ENCODE measurements at places on chromosomes 11 and 22. TPM values are rescaled to one million over a fixed set of nuclear protein-coding genes. Genes with fewer than 3 reads are reported as not detected.
A peak's percentile ranks its signal among the peaks of the same experiment; 100 is the strongest.

B3GAT3 gene
- 57.5 TPM for total RNA-seq

GRCh38 chr22:43624144-43624998 is 187.7 kb downstream of the EFCAB6 start:
- DNase-seq, result no peak
- no peak overlapping the region for H3K4me3 ChIP-seq
- H3K4me1 ChIP-seq, result no peaks in the 10 kb centered on the region
- no peaks in the 10 kb centered on the region for H3K27me3 ChIP-seq

- DNase-seq, result no peak
- peaks cover 4% of the 10 kb centered on the region for H3K27me3 ChIP-seq
- H3K4me1 ChIP-seq, result no peaks in the 10 kb centered on the region
Measured at GRCh38 chr11:19315511-19315910, 74.8 kb upstream of the E2F8 start.

GRCh38 chr11:132910011-132910760 is 622.1 kb downstream of the OPCML start:
- no peak for DNase-seq
- no peak overlapping the region for H3K27ac ChIP-seq
- H3K4me3 ChIP-seq, result no peak overlapping the region
- H3K4me1 ChIP-seq, result no peaks in the 10 kb centered on the region
- H3K27me3 ChIP-seq, result peaks cover 2% of the 10 kb centered on the region

- H3K4me3 ChIP-seq, result no peak overlapping the region
- H3K36me3 ChIP-seq, result no peaks in the 10 kb centered on the region
- no peak overlapping the region for H3K27ac ChIP-seq
- H3K27me3 ChIP-seq, result peaks cover 39% of the 10 kb centered on the region
- H3K4me1 ChIP-seq, result peaks cover 9% of the 10 kb centered on the region
Measured at GRCh38 chr22:48907591-48907990, 920.1 kb downstream of the BRD1 start.

GRCh38 chr11:41660585-41660984 is 201.1 kb upstream of the LRRC4C start:
- no peak overlapping the region for H3K4me3 ChIP-seq
- H3K27ac ChIP-seq, result no peak overlapping the region
- DNase-seq, result no peak
- H3K27me3 ChIP-seq, result no peaks in the 10 kb centered on the region

DNA sequence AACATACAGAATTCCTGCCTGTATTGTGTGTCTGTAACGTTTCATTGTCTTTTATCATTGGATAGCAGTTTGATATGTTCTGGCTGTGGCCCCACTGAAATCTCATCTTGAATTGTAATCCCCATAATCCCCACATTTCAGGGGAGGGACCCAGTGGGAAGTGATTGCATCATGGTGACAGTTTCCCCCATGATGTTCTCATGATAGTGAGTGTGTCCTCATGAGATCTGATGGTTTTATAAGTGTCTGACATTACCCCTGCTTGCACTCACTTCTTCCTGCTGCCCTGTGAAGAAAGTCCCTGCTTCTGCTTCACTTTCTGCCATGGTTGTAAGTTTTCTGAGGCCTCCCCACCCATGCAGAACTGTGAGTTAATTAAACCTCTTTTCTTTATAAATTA is 19.6 kb upstream of the MTMR2 start:
- H3K27ac ChIP-seq, result no peak overlapping the region
- H3K4me3 ChIP-seq, result no peak overlapping the region
- no peak for DNase-seq

GRCh38 chr22:39349506-39349966 is 255 bp upstream of the SYNGR1 start:
- H3K36me3 ChIP-seq, result no peaks in the 10 kb centered on the region
- DNase-seq, result peak; percentile 36
- H3K27ac ChIP-seq, result no peak overlapping the region
- peaks cover 10% of the 10 kb centered on the region for H3K27me3 ChIP-seq
- H3K4me3 ChIP-seq, result peak overlapping the region; percentile 70

DNA sequence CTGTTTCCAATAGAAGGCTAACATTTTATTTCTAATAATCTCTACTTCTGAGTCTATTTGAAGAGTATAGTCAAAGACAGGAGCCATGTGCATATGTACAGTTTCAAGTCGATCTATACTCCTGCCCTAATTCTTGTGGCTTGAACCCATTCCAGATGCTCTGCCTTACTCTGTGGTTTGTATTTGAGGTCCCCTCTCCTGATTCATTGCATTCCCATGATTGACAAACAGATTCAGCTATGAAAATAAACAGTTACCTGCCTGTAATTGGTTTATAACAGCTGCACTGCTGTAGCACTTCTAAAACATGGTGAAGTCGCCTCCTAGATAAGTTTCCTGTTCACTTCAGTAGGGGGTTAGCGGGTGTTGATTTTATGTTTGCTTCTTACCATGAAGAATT is 138.7 kb downstream of the SOX6 start:
- no peaks in the 10 kb centered on the region for H3K36me3 ChIP-seq
- H3K27ac ChIP-seq, result no peak overlapping the region
- no peaks in the 10 kb centered on the region for H3K27me3 ChIP-seq
- no peak for DNase-seq
- H3K4me3 ChIP-seq, result no peak overlapping the region
- H3K4me1 ChIP-seq, result no peaks in the 10 kb centered on the region
